ELR (cell line): ENCODE measurements at places on chromosomes 12 and 14.

DNA sequence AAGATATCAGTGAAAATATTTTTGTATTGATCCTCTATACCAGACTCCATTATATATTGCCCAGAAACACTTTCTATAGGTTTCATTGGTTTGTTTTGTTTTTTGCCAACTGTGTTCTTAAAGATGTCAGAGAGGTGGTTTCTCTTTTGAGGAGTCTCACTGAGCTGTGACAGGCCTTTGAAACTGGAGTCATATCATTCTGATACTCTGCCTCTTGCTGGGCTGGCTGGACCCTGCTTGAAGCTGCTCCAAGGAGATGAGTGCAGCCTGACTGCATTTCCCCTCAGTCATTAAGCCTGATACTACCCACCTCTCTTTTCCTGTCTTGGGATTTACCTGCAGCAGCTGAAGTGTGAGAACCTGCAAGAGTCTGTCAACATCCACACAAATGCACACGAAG lies 16.4 kb upstream of the TAS2R30 start:
- DNase-seq = no peak

DNA sequence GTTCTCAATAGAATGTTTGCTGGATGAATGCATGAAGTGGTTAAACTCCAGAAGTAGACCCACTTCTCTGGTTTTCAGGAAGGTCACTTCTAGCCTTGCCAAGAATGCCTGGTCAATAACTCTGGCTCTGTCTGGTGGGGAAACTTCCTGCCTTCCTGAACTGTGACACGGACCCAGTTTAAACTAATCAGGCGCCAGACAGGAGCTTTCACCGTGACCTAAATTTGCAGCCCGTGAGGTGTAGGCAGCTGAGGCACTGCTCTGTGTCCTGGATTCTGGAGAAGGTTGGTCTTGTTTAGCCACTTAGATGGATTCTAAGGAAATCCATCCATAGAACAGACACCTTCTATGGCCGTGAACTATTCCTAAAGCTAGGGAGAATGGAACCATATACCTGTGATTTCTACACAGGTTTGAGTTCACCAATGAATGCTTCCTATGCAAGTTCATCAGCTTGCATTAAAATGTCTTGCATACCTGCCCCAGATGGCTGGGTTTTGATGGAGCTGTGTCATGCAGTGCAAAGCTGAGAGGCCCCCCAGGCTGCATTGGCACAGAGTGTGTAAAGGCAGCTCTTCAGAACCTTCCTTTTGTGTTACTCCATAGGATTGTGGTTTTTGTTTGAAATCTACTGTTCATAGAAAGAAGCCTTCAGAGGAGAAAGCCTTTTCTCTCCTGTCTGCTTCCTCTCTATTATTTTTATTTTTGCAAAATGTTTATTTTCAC lies 4.4 kb downstream of the CHST11 start:
- DNase-seq = no peak

DNA sequence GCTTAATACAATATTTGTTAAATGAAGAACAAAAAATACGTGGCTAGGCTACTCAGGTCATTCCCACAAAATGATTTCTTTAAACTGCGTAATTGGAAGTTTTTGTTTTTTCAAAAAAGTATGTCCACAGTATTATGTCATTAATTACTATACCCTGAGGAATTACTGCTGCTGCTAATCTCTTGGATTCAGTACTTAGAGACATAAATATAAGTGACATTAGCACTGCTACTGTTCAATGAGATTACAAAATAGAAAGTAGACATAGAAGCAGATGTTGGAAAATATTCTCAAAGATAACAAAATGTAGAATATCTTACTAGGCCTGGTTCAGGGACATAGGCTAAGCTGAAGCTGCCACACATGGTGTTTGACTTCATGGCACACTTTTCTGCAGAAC lies 36.3 kb downstream of the HMGA2 start:
- DNase-seq = no peak

GRCh38 chr12:12600659-12601058 lies 11.0 kb upstream of the CREBL2 start:
- DNase-seq = no peak

- no peak for DNase-seq
Measured at GRCh38 chr12:80707126-80707829, at the start of gene MYF6. Gene MYF6 (plus strand): TSS chr12:80707634. CDS start chr12:80707720, 86 bp downstream.

- DNase-seq = peak; percentile 33
Measured at GRCh38 chr12:122079532-122080081, 1.1 kb downstream of the MLXIP start.

- no peak for DNase-seq
Measured at GRCh38 chr12:130752692-130753230, 36.7 kb upstream of the RIMBP2 start.

- DNase-seq = no peak
Measured at GRCh38 chr12:97109441-97109840, 202.4 kb downstream of the NEDD1 start.

- DNase-seq = peak; percentile 74
Measured at GRCh38 chr12:56628671-56629458, 1.3 kb downstream of the BAZ2A start.

DNA sequence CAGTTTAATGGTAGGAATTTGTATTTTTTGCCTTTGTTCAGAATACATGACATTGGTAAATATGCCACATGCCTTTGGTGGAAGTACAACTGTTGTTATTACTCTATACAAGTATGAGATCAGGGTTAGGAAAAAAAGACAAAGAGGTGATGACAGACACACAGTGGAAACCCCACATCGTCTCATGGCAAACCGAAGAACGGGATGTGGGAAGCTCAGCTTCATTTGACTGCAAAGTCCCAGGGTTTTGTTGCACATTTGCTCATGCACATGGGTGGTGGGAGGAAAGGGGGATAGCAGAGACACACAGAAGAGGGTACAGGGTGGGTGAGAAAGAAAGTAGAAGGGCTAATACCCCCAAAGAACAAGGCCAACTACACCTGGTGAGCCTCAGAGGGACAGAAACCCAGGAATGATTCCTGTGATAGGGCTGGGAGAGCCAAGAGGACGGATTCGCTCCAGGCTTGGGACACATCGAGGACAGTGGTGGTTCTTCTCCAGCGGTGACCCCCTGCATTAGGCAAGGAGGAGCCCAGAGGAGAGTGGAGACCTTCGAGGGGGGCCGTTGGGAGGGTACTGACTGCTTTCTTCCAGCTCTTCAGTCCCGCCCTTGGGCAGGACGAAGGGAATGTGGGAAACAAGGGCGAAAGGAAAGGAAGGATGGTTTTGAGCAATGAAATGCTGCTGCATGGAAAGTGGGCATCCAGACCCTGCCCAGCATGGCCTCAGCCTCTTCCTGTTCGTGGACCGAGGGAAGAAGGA lies 8.1 kb downstream of the VAMP1 start:
- no peak for DNase-seq

GRCh38 chr12:76346236-76346635 lies 2.0 kb downstream of the BBS10 start:
- DNase-seq = peak; percentile 20

DNA sequence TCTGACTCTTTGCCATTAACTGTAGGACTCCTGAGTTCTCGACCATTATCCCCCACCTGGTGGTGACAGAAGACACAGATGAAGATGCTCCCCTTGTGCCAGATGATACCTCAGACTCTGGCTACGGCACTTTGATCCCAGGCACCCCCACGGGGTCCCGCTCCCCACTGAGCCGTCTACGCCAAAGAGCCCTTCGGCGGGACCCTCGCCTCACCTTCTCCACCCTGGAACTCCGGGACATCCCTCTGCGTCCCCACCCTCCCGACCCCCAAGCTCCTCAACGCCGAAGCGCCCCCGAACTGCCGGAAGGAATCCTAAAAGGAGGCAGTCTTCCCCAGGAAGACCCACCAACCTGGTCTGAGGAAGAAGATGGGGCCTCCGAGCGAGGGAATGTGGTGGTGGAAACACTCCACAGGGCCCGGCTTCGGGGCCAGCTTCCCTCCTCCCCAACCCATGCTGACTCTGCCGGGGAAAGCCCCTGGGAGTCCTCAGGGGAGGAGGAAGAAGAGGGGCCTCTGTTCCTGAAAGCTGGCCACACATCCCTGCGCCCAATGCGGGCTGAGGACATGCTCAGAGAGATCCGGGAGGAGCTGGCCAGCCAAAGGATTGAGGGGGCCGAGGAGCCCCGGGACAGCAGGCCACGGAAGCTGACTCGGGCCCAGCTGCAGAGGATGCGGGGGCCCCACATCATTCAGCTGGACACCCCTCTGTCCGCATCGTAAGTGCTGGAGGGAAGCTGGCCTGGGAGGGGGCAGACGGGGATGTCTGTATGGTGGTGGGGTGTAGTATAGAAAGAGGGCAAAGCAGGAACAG lies 14.4 kb downstream of the TNFRSF1A start:
- no peak for DNase-seq

- DNase-seq = no peak
Measured at GRCh38 chr12:41653386-41654326, 465.5 kb downstream of the PDZRN4 start.

- DNase-seq = no peak
Measured at GRCh38 chr14:73153272-73153671, 17.0 kb downstream of the PSEN1 start.

DNA sequence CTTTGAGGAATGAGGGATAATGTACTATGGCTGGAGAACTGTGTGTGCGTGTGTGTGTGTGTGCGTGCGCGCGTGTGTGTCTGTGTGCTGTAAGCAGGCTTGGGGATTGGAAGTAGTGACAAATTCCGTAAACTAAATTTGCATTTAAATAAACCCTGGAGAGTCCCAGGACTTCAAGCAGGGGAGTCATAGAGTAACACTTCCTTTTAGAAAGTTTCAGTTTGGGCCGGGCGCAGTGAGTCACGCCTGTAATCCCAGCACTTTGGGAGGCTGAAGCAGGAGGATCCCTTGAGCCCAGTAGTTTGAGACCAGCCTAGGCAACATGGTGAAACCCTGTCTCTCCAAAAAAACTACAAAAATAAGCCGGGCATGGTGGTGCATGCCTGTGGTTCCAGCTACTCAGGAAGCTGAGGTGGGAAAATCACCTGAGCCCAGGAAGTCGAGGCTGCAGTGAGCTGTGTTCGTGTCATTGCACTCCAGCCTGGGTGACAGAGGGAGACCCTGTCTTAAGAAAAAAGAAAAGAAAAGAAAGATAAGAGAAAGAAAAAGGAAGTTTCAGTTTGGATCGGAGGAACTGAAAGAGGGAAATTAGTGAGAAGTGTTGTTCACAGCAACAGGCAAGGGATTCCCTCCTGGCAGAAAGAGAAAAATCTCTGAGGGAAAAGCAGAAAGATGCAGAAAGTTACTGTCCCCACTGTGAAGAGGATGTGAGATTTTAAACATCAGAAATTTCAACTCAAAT lies 222.7 kb upstream of the SOX5 start:
- peak; percentile 17 for DNase-seq

GRCh38 chr14:100122481-100123223 lies 36.8 kb downstream of the DEGS2 start:
- no peak for DNase-seq

GRCh38 chr14:101559624-101560533 lies 1.4 kb upstream of the DIO3 start:
- no peak for DNase-seq

GRCh38 chr12:99068993-99069747 lies 424.1 kb downstream of the APAF1 start:
- no peak for DNase-seq

GRCh38 chr12:91397866-91398532 lies 215.4 kb upstream of the DCN start:
- no peak for DNase-seq

- no peak for DNase-seq
Measured at GRCh38 chr12:51873251-51873994, 14.5 kb upstream of the ANKRD33 start.

- no peak for DNase-seq
Measured at GRCh38 chr12:20077618-20078017, 290.7 kb upstream of the PDE3A start.

GRCh38 chr14:24147761-24148428 lies 597 bp downstream of the RNF31 start:
- DNase-seq = peak; percentile 30

DNA sequence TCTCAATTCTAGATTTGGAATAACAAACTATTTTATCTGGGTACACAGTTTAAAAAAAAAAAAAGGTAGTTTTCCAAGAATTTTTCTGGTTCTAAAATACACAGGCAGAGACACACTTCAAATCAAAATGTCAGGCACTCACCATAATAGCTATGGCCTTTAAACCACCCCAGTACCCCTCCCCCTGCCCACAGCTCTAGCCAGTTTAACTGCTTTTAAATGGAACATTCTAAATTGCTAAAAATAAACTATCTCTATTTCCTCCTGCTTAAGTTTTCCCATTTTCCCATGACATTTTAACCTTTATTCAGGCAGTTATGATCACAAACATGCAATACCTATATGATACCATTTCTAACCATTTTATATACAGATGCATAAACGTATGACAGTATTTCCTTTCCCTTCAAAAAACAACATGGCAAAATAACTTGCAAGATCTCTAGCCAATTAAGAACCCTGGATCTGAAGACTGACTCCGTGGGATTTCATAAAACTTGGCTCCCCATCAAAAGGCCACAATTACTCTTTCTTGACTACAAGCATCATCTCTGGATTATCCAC lies 46.3 kb downstream of the PPP2R5E start:
- DNase-seq = no peak

DNA sequence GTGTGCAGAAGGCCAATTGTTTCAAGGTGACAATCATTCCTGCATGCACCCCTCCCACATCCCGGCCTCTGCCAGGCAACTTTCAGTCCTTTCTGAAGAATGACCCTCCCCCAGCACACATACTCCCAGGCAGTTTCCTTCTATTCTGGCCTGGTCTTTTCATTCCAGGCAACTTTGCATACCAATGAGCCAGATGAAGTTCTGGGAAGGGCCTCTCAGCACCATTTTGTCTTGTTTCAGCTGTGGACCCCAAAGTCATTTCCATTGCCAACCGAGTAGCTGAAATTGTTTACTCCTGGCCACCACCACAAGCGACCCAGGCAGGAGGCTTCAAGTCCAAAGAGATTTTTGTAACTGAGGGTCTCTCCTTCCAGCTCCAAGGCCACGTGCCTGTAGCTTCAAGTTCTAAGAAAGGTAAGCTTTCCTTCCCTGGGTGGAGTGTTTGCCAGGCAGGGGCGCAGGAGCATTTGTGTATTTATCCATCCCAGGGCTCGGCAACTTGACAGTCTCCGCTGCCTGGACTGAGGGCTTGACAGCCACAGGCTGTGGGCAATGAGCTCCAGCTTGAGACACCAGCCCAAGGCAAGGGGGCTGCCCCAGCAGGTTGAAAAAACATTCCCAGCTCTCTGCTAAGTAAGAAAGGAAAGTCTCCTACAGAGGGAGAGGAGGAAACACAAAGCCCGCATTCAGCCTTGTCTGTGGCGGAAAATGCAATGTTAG lies 16.4 kb downstream of the BCL2L14 start:
- DNase-seq = no peak

DNA sequence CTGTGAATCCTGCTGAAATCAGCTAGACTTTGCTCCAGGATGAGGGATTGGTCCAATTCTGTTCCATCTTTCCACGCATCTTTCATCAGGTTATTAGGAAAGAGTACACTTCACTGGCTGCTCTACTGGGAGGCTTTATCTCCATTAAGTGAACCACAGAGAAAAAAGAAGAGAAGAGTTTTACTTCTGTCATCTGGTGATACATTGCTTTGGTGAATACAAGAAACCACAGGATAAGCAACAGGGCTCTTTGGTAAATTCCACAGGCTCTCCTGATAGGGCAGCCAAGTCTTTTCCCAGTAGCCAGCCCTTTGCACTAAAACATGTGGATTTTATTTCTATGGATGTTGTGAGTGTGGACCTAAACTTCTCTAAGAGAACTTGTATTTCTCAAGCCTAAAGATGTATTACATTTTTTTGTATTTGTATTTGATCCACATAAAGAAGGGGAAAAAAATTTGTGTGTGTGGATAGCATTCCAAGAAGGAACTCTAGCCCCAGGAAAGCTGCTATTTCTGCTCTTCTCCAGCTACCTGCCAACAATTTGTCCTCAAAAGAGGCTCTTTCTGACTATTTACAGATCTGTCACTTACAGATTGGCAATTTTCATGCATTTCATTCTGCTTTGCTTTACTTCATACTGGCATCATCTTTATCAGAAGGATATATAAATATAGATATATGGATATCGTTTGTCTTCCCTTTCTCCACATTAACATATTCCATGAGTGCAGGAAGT lies 1117.6 kb upstream of the TMEM132C start:
- peak; percentile 37 for DNase-seq
